Head of caudate nucleus (tissue), 42 donors: ENCODE measurements at places on chromosomes 1 and 21.
A peak's percentile ranks its signal among the peaks of the same experiment; 100 is the strongest.

- DNase-seq = no peak
Measured at GRCh38 chr1:213183036-213183672, 132.1 kb downstream of the RPS6KC1 start.

GRCh38 chr1:84350550-84350949 lies 47.7 kb upstream of the DNASE2B start:
- no peak for DNase-seq

GRCh38 chr1:31995263-31995662 lies 18.4 kb upstream of the KHDRBS1 start:
- no peak for DNase-seq

DNA sequence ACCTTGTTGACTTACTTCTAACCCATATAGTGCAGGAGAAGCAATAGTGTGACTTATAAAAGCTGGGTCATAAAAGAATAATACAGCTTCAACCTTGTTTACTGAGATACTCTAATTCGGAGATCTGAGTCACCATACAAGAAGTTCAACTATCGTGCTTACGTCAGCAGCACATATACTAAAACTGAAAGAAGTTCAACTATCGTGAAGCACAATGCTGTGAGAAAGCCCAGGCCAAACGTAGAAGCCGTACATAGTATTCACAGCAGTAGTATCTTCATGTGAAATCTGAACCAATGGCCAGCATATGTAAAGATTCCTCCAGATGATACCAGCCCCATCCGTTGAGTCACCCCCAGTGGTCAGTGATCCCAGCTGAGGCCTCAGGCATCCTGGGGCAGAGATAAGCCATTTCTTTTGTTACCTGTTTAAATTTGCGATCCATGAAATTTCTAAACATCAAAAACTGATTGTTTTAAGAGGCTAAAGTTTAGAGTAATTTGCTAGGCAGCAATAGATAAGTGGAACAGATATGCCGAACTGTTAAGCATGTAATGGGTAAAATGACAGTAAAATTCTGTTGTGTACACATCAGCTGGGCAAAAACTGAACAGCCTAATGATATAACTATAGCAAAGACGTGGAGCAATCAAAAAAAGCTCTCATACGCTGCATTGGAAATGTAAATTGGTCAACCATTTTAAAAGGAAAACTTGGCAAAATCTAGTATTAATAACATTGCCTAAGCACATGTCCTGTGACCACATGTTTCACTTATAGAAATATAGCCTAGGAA lies 53.9 kb upstream of the SAMD13 start:
- DNase-seq = no peak

- no peak for DNase-seq
Measured at GRCh38 chr1:6646499-6647148, 22.0 kb downstream of the THAP3 start.

- DNase-seq = no peak
Measured at GRCh38 chr1:172733815-172734214, 74.9 kb downstream of the FASLG start.

DNA sequence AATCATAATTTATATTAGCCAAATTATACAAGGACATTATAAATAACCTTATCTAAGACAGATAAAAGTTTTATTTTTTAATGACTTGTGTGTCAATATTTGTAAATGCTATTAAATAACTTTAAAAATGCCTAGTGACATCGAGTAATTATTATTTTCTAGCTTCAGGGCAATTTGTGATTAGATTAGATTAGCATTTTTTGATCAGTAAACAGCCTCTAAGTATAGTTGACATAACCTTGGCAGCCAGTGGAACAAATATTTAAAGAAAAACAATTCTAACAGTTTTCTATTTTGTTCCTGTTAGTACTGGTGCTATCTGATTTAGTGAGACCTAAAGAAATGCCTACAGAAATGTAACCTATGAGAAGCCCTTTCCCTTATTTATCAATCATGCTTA lies 169.1 kb downstream of the PLA2G4A start:
- DNase-seq = no peak

GRCh38 chr1:226806988-226807387 lies 63.4 kb upstream of the PSEN2 start:
- DNase-seq = no peak

GRCh38 chr1:47699492-47700235 lies 261.8 kb downstream of the FOXD2 start:
- DNase-seq = no peak

DNA sequence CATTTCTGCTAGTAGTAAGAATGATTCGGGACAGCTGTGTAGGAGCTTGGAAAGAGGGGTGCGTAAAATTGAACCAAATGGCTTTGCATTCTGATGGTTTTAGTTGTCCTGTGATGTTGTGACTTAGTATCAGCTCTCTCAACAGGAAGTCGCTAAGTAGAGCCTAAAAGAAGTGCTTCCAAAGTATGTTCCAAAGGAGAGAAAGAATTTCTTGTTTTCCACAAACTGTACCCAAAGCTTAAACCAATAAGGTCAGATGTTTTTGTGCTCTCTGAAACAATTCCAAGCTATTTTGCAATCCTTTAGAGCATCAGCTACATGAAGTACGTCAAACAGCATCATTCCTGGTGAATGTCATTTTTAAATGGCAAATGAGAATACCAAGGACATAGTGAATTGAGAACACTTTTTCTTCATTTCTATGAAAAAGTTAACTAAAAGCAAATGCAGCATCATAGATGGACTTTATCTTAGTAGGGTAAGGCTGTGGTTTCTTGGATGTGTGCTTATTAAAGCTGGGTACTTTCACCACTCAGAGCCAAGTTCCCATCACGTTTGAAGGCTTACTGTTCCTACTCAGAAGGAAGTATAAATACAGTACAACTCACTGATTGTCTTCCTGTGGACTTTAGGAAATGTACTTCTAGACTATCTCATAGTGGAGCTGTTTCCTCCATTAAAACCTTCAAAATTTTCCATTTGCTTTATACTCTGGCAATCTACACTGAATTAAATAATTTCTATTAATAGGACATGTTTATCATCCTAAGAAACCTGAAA lies 148.6 kb downstream of the C1orf21 start:
- DNase-seq = no peak

DNA sequence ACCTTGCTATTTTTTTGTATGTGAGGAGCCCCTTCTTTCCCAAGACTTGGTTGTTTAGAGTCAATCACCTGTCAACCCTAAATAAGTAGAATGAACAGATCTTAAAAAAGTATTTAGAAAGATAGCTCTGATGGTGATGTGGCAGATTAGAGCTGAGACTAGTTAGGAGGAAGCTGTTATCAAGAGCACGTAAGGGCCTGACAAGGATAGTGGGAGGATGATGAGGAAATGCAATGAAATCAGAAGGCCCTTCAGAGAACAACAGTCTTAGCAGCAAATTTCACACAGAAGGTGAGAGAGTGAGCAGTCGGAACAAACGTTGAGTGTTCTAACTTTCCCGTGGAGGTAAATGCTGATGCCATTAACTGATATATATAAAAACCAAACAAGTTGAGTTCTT lies 15.9 kb upstream of the S1PR1 start:
- DNase-seq = no peak

DNA sequence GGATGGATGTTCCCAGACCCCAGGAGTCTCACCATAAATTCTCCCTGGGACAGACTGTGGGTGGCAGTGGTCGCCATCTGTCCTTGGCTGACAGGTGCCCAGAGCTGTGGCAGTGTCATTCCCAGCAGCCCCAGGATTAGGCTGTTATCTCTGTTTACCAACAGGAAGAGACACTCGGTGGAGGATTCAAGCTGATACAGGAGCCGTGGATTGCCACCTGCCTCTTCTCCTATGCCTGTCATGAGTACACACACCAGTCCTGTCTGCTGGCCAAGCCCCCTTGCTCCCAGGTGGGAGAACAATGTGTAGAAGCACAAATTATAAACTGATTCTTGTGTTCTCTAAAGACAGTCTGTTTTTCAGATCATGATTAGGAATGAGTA lies 152.6 kb downstream of the ETS2 start:
- DNase-seq = no peak

- no peak for DNase-seq
Measured at GRCh38 chr1:3468236-3469103, 14.0 kb downstream of the ARHGEF16 start.

DNA sequence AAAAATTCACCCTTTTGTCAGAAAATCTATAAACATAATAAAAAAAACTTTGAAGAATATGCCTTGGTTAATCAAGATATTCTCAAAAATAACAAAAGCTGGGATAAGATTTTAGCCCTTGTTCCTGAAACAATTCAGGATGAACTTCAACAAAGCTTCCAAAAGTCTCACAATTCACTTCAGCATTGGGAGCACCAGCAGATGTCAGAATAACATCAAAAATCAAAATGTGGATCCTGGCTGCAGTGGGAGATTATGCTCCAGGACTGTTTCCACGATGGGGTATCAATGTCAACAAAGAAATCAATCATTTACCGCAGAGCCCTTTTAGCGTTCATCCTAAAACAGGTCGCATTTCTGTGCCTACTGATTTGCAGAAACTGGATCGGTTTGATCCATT lies 35.2 kb downstream of the ZNF670 start:
- DNase-seq = no peak

GRCh38 chr1:244092964-244093638 lies 42.0 kb downstream of the ZBTB18 start:
- no peak for DNase-seq

- no peak for DNase-seq
Measured at GRCh38 chr1:32580348-32581017, 41.3 kb downstream of the ZBTB8A start.

GRCh38 chr1:44273560-44274350 lies 60.5 kb downstream of the DMAP1 start:
- DNase-seq = no peak

- DNase-seq = no peak
Measured at GRCh38 chr1:112840631-112841624, 115.1 kb downstream of the SLC16A1 start.

GRCh38 chr21:33682992-33683627 lies 40.8 kb downstream of the ITSN1 start:
- DNase-seq = no peak

DNA sequence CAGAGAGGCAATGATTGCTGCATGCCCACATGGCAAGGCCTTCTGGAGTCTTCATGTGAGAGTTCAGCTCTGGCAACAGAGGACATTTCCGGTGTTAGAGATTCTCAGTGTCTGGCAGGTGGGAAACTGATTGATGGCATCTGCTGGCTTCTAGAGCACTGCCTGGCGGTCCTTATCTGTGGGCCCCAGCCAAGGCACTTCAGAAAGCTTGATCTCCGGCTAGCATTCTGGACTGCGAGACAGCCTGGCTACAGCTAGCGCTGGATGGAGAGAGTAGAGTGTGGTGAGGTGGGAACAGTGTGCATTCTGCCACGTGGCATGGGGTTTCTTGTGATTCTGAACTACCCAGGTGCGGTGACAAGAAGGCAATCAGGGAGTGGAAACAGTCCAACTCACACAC lies 9.4 kb downstream of the ZNF678 start:
- no peak for DNase-seq

- no peak for DNase-seq
Measured at GRCh38 chr1:51600965-51601364, 15.9 kb upstream of the OSBPL9 start.

DNA sequence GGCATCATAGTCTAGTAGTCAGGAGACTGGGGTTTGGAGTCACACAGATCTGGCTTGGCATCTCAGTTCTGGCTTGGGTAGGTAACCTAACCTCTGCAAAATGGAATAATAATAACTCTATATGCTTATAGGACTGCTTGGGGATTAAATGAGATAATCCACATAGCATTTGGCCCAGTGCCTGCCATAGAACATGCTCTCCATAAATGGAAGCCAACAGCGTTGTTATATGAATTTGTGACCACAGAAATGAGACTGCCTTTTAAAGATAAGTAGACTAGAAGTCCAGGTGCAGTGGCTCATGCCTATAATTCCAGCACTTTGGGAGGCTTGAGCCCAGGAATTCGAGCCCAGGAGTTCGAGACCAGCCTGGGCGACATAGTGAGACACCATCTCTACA lies 4.0 kb upstream of the OPRD1 start:
- no peak for DNase-seq

- no peak for DNase-seq
Measured at GRCh38 chr1:91440847-91441246, 36.2 kb upstream of the HFM1 start.

DNA sequence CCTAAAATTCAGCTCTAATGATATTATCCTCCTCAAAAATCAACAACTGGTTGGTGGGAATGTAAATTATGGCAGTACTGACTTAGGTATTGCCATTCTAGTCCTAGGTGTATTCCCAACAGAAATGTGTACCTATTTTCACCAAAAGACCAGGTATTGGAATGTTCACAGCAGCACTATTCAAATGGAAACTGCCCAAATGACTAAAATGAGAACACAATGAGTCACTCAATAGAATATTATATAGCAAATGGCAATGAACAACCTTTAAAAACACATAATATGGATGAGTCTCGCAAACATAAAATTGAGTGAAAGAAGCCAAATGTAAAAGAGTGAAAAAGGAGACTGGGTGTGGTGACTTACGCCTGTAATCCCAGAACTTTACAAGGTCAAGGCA lies 44.9 kb downstream of the GADD45A start:
- no peak for DNase-seq

DNA sequence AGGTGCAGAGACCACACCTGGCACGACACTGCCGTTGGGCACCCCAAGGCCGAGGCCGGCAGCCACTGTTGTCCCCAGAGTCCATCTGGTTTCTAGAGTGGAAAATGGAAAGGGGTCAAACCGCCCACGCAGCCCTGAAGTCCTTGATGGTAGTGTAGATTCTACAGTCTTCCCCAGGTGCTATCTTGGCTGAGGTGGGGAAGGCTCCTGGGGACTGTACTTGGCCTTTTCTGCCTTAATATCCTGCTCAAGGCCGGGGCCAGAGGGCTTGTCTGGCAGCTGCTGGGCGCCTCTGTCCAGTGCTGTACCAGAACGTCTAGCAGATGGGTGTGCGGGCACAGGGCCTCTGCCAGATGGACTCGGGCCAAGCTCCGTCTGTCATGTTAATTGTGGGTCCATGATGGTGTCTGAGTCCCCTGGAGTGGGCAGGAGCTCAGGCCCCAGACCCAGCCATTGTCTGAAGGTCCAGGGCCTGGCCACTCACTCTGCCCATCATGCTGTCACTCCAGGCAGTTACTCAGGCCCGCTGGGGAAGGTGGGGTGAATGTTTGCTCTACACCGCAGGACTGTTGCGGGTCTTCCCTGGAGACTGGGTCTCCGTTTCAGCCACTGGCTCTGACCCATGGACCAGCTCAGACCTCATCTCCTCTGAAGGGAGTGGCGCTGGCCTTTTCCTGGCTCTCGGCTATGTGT lies 161.9 kb upstream of the COL6A1 start:
- DNase-seq = no peak

- DNase-seq = no peak
Measured at GRCh38 chr1:228415221-228415620, 1.4 kb downstream of the TRIM17 start.

DNA sequence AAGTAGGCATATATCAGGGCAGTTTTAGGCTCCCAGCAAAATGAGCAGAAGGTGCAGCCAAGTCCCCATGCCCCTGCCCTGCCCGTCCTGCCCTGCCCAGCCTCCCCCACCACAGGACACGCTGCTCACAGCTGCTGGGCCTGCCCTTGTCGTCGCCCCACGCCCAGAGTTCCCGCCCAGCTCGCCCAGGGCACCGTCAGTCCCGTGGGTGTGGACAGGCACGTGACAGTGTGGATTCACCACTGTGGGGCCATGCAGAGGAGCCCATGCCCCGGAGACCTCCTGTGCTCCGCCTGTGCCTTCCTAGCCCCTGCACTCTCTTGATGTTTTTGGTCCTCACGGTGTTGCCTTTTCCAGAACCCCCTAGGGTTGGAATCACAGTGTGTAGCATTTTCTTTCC lies 7.0 kb downstream of the FAAP20 start:
- no peak for DNase-seq

GRCh38 chr1:17606826-17607440 lies 67.4 kb downstream of the ARHGEF10L start:
- DNase-seq = peak; percentile 93

GRCh38 chr1:21762022-21762404 lies 20.9 kb downstream of the USP48 start:
- no peak for DNase-seq

GRCh38 chr1:216032961-216033614 lies 390.2 kb downstream of the USH2A start:
- no peak for DNase-seq
